ENCODE measurements at places on chromosomes 6 and 20.

DNA sequence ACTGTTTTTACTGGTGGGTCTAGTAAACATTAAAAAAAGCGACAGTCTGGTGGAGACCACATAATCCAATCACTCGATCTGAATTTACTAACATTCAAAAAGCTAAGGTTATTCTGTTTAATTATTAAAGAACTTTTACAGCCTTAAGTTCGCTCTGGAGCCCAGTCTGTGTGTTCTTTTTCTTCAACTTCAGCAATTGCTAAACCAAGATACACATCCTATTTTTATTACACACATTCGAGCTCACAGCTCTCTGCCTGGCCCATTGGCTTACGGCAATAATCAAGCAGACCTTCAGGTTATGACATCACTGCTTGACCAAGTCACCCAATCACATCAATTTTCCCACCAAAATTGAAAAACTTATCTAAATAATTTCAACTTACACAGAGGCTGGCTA, 57.4 kb upstream of the PRSS16 start:
- no peak for DNase-seq

GRCh38 chr6:137155830-137156229, 17.6 kb downstream of the IL22RA2 start:
- no peak for DNase-seq

DNA sequence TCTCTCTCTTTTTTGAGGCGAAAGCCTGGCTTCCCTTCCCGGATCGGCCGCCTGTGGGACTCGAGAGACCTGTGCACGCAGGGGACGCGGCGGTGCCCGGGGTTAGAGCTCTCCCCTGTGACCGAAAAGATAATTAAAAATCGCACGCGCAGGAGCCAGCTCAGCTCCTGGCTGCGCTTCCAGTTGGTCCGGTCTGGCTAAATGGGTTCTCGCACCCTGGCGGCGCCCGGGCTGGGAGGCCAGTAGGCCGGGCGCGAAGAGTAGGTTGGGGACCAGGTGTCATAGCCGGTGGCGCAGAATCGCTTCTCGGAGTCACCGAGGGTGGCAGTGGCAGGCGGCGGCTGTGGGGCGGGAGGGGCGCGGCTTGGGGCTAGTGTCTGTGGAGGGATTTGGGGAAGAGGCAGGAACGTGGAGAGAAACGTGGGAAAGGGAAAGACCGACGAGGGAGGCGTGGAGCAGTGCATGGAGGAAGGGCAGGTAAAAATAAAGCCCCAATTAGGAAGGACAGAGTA, 41.9 kb upstream of the SUPT3H start:
- DNase-seq: peak; percentile 50

- DNase-seq: no peak
Observed at GRCh38 chr20:9454791-9455190, 59.6 kb upstream of the LAMP5 start.

DNA sequence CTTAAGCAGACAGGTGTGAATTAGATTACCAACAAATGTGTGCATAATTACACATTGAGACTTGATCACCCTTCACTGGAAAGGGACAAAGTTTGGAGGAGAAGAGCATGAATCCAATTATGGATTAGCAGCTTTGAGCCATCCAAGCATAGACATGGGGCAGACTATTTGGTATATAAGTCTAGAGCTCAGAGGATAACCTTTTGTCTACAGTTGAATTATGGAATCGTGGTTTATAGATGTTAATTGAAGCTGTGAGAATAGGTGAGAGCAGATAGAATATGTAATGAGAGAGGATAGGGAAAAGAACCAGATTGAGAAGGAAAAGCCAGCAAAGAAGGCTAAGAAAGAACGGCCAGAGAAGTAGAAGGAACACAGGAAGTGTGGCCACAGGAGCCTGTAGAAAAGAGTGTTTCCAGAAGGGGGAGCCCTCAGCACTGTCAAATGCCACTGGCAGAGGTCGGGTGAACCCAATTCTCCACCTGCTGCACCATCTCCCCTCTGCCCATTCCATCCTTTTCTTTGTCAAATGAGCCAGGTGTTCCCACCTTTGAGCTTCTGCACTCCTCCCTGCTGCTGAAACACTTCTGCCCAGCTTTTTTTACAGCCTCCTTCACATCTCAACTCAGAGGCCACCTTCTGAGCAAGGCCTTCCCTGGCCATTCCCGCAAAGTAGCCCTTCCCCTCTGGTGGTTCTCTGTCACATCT, 7.3 kb downstream of the DNTTIP1 start:
- peak; percentile 23 for DNase-seq

GRCh38 chr20:38222231-38222922, 38.2 kb downstream of the KIAA1755 start:
- peak; percentile 39 for DNase-seq

- no peak for DNase-seq
Observed at GRCh38 chr6:99344289-99344688, 5.2 kb downstream of the FAXC start.
